ENCODE measurements at places on chromosomes 13 and 19.

DNA sequence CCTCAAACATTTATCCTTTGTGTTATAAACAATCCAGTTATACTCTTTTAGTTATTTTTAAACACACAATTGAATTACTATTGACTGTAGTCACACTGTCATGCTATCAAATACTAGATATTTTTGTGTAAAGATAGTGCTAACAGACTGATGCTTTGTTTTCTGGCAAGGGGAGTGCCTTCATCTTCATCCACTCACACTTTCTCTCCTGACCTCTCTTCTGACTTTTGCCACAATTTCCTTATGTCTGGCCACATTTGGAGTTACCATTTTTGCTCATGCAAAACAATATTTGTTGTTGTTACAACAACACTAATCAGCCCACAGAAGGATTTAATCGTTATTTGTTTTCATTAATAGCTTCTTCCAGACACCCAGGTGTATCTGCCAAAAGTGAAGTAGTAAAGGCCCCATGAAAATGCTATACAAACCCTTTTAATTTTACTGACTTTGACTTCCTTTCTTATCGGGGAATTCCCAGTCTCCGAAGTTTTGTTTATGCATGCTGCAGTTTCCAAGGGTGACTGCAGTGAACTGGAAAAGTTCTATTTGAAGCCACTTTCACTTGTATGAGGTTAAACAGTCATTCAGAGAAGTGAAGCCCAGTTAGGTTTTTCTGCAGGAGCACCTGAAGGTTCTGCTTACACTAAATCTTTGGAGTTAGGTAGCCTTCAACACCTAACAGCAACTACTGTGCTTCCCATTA is 66.1 kb upstream of the FRY start:
- DNase-seq, result peak; percentile 19

DNA sequence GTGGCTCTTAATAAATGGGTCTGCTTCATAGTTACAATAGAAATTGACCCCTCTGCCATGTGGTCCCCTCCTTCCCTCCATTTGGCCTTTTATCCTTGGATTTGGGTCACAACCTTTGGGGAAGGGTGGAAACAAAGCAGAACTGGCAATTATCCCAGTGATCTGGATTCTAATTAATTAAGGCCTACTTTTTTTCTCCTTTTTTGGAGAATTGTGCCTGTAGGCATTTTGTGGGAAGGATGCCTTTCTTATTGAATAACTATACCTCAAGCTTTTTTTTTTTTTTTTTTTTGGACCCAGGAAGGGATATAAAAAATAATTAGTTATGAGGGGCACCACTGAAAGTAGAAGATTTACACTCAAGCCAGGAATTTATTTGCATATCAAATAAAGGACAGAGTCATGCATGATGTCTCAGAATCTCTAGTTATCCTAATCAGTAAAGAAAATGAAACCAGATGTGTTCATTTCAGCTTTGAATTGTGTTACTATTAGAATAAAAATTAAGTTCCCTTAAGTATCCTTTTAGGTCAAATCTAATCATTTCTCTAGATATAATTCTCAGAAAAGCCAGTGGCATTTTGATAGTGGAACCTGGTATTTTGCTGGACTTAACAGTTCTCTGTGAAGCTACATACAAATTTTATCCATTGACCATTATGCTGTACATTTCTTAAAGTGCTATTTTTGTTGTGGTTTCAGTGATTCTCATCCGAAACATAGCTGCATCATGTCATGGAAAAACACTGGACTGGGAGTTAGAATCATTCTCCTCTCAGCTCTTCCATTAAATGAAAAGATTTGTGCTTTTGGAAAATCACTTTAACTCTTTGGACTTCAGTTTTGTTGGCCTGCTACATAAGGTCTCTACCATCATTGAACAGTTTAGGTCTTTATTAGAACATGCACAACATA is 129.3 kb downstream of the KCNRG start:
- DNase-seq, result peak; percentile 82

DNA sequence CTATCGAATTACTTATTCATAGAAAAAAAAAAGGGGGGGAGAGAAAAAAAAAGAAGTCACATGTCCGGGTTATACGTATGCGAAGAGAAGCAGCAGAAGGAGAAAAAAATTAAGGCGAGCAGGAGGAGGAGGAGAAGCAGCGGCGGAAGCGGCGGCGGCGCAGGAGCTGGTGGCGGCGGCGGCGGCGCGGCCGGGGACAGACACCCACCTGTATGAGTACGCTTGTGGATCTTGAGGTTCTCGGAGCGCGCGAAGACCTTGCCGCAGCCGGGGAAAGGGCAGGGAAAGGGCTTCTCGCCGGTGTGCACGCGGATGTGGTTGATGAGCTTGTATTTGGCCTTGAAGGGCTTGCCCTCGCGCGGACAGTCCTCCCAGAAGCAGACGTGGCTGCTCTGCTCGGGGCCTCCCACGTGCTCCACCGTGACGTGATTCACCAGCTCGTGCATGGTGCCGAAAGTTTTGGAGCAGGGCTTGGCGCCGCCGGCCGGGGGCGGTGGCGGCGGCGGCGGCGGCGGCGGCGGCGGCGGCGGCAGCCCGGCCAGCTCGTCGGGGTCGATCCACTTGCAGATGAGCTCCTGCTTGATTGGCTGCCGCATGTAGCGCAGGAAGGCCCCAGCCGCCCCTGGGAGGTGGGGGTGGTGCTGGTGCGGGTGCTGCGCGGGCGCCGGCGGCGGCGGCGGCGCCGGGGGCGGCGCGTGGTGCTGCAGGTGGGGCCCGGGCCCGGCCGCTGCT is 1.5 kb downstream of the ZIC5 start:
- peak; percentile 88 for DNase-seq

DNA sequence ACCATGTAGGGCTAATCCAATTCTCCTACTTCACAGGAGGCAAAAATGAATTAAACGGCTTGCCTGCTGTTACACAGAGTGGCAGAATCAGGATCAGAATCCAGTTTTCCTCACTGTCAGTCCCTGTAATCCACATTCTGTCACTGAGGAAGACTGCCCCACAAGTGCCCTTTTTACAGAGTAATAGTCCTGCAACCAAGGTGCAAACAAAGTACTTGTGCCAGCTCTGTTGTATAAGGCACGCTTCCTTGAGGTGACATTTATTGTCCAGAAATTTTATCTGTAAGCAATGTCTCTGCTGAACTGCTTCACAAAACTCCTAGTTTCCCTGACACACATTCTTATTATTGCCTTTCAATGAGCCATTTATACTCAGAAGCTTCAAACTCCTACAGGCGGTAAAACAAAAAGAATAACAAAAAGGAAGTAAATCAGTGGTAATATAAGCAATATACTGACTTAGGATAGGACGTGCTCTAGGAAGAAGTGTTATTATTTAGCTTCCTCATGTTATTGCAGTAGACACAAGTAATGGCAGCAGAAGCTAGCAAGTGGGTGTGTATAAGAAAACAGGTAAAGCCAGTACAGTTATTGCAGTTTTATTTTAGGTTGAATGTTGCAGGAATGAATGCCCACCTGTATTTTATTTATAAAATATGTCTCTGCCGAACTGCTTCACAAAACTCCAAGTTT is 28.8 kb downstream of the SPRY2 start:
- DNase-seq, result no peak

DNA sequence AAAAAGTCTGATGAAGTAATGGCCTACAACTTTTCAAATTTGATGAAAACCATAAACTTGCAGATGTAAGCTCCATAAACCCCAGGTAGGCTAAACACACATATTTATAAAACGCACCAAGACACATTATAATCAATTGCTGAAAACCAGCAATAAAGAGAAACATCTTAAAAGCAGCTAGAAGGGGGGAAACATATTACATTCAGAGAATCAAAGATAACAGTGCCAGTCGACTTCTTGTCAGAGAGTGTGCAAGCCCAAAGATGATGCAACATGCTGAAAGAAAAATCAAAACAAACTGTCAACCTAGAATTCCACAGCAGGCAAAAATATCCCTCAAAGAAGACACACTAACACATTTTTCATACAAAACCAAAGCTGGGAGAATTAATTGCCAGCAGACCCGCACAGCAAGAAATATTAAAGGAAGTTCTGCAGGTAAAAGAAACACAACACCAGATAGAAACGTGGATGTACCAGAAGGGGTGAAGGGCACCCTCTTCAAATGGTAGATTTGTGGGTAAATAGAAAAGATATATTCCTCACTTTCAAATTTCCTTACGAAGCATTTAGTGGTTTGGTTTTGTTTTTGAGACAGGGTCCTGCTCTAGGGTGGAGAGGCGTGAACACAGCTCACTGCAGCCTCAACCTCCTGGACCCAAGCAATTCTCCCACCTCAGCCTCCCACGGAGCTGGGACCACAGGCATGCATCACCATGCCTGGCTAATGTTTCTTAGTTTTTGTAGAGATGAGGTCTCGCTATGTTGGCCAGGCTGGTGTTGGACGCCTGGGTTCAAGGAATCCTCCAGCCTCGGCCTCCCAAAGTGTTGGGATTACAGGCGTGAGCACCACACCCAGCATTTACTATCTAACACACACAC is 16.5 kb upstream of the ATP1A3 start:
- DNase-seq, result peak; percentile 21

Data from NCI-H69 (cell line).